Upper lobe of left lung (tissue), 6 donors: ENCODE measurements at places on chromosomes 7 and 10. TPM values are rescaled to one million over a fixed set of nuclear protein-coding genes. Genes with fewer than 3 reads are reported as not detected.

Gene FGL2
- total RNA-seq, result 17.2 TPM

GRCh38 chr10:26743091-26743490 is 45.6 kb downstream of the PDSS1 start:
- DNase-seq, result no peak
- no peak overlapping the region for H3K27ac ChIP-seq
- H3K27me3 ChIP-seq, result no peaks in the 10 kb centered on the region

DNA sequence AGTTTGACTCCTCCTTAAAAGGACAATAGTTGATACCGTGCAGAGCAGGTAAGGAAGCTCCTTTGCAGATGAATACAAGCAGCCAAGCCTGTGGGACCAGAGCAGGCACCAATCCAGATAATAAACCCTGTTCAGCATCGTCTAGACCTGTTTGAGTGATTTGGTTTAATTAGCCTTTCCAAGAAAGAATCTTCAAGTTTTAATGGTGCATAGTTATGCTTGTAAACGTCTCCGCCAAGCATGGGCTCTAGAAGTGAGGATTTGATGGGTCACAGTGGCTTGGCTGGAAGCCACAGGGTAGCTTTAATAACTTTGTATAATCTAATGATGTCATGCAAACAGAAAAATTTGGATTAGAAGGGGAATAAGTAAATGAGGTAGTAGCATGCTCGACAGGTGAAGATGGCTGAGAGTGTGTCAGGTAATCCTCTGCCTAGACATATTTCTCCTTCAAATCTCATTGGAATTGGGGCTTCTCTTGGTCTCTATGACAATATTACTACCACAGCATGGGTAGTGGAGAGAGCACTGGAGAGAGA is 188.4 kb downstream of the DYNC1I1 start:
- H3K27me3 ChIP-seq, result no peaks in the 10 kb centered on the region
- no peak overlapping the region for H3K27ac ChIP-seq
- H3K36me3 ChIP-seq, result no peaks in the 10 kb centered on the region
- H3K4me3 ChIP-seq, result no peak overlapping the region

Gene FAM25C
- total RNA-seq, result not detected

Gene ANKRD7
- not detected for total RNA-seq

DNA sequence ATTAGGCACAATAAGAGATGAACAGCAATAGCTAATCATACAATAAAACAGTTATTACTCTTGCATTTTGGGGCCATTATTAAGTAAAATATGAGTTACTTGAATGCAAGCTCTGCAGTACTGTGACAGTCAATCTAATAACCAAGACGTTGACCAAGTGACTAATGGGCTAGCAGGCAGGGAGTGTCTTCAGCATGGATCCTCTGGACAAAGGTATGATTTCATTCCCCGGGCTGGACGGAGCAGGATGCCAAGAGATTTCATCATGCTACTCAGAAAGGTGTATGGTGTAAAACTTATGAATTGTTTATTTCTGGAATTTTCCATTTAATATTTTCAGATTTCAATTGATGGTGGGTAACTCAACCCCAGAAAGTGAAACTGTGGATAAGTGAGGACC is 80.9 kb downstream of the SHH start:
- DNase-seq, result no peak
- H3K36me3 ChIP-seq, result no peaks in the 10 kb centered on the region
- no peaks in the 10 kb centered on the region for H3K27me3 ChIP-seq
- peaks cover 17% of the 10 kb centered on the region for H3K4me1 ChIP-seq

DNA sequence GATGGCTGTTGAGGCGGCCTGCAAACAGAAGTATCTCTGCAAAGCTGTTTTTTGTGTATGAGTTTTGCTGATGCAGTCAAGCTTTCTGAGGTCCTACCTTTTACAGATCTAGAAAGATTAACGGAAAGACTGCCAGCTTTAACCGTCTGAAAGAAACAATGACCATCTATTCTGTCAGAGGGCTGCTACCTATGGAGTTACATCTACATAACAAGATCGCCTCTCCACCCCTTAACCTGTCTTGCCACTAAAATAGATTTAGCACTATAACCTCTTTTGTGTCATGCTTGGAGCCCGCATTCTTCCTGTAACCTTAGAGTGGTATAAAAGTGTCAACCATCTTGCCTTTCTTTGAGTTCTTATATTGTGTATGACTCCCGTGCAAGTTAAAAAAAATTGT is 291.2 kb downstream of the POM121L12 start:
- no peaks in the 10 kb centered on the region for H3K27me3 ChIP-seq
- no peaks in the 10 kb centered on the region for H3K4me1 ChIP-seq
- no peak overlapping the region for H3K4me3 ChIP-seq
- no peaks in the 10 kb centered on the region for H3K36me3 ChIP-seq
- no peak for DNase-seq

- H3K4me3 ChIP-seq, result peak overlapping the region; percentile 87
- H3K27me3 ChIP-seq, result no peaks in the 10 kb centered on the region
- no peaks in the 10 kb centered on the region for H3K36me3 ChIP-seq
- H3K27ac ChIP-seq, result no peak overlapping the region
- peaks cover 22% of the 10 kb centered on the region for H3K4me1 ChIP-seq
These were observed 319 bp upstream of the STX1A start for GRCh38 chr7:73719806-73720169.

- no peaks in the 10 kb centered on the region for H3K4me1 ChIP-seq
- H3K27me3 ChIP-seq, result no peaks in the 10 kb centered on the region
- H3K27ac ChIP-seq, result no peak overlapping the region
- DNase-seq, result no peak
These were observed 27.9 kb downstream of the ADCYAP1R1 start for GRCh38 chr7:31079824-31080511.

Gene NUTM2B
- 6.3 TPM for total RNA-seq

GRCh38 chr7:38855867-38856266 is 53.1 kb downstream of the VPS41 start:
- H3K27me3 ChIP-seq, result no peaks in the 10 kb centered on the region
- H3K4me3 ChIP-seq, result no peak overlapping the region
- no peaks in the 10 kb centered on the region for H3K36me3 ChIP-seq
- DNase-seq, result no peak
- no peak overlapping the region for H3K27ac ChIP-seq

- H3K27me3 ChIP-seq, result no peaks in the 10 kb centered on the region
- no peak overlapping the region for H3K27ac ChIP-seq
- no peak for DNase-seq
- H3K4me3 ChIP-seq, result no peak overlapping the region
- no peaks in the 10 kb centered on the region for H3K36me3 ChIP-seq
- no peaks in the 10 kb centered on the region for H3K4me1 ChIP-seq
These were observed 64.3 kb upstream of the RET start for GRCh38 chr10:43012578-43012977.

GRCh38 chr10:97454330-97455036 is 8.5 kb downstream of the ZDHHC16 start:
- peak; percentile 60 for DNase-seq
- no peaks in the 10 kb centered on the region for H3K27me3 ChIP-seq
- H3K4me1 ChIP-seq, result peaks cover 13% of the 10 kb centered on the region
- H3K27ac ChIP-seq, result no peak overlapping the region
- no peak overlapping the region for H3K4me3 ChIP-seq

Gene OPALIN
- not detected for total RNA-seq

Gene CDHR3
- 26.9 TPM for total RNA-seq

DNA sequence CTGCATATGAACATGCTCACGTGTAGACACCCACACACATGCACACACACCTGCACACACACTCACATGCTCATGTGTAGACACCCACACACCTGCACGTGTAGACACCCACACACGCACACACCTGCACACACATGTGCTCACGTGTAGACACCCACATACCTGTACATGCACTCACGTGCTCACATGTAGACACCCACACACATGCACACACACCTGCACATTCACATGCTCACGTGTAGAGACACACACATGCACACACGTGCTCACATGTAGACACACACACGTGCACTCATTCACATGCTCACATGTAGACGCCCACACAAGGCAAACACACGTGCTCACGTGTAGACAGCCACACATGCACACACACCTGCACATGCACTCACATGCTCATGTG is 275.8 kb downstream of the PTPRN2 start:
- H3K4me3 ChIP-seq, result no peak overlapping the region
- no peak for DNase-seq
- no peaks in the 10 kb centered on the region for H3K4me1 ChIP-seq
- no peaks in the 10 kb centered on the region for H3K27me3 ChIP-seq

- H3K36me3 ChIP-seq, result no peaks in the 10 kb centered on the region
- H3K27ac ChIP-seq, result no peak overlapping the region
- H3K4me1 ChIP-seq, result no peaks in the 10 kb centered on the region
- H3K4me3 ChIP-seq, result no peak overlapping the region
These were observed 56.7 kb upstream of the LRRC18 start for GRCh38 chr10:48996329-48996728.

GRCh38 chr7:133795068-133795665 is 332.0 kb upstream of the LRGUK start:
- no peak overlapping the region for H3K27ac ChIP-seq
- H3K27me3 ChIP-seq, result no peaks in the 10 kb centered on the region
- H3K36me3 ChIP-seq, result no peaks in the 10 kb centered on the region
- H3K4me1 ChIP-seq, result no peaks in the 10 kb centered on the region
- DNase-seq, result no peak
- no peak overlapping the region for H3K4me3 ChIP-seq

- H3K4me3 ChIP-seq, result no peak overlapping the region
- DNase-seq, result no peak
- H3K27me3 ChIP-seq, result no peaks in the 10 kb centered on the region
- H3K36me3 ChIP-seq, result no peaks in the 10 kb centered on the region
- H3K4me1 ChIP-seq, result peaks cover 4% of the 10 kb centered on the region
These were observed 72.8 kb downstream of the GNA12 start for GRCh38 chr7:2771274-2771731.

DNA sequence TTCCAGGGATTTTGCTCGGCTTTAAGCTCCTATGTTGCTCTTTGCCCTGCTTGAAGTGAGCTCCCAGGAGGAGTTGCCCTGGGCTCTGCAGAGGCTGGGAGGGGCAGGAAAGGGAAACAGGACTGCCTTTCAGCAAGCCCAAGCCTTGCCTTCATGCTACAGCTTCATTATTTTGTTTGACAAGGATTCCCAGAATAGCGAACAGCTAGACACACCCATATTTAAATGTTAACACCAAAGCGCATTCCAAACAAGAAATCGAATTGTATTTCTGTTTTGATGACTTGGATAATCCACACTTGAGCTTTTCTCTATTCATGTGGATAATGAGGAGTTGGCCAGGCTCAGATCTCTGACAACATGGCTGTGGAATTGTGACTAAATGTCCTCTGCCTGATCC is 6.3 kb downstream of the KIAA1217 start:
- H3K4me3 ChIP-seq, result no peak overlapping the region
- H3K27me3 ChIP-seq, result no peaks in the 10 kb centered on the region
- no peaks in the 10 kb centered on the region for H3K36me3 ChIP-seq
- peaks cover 8% of the 10 kb centered on the region for H3K4me1 ChIP-seq
- no peak for DNase-seq

Gene RADIL
- total RNA-seq, result 10.5 TPM

DNA sequence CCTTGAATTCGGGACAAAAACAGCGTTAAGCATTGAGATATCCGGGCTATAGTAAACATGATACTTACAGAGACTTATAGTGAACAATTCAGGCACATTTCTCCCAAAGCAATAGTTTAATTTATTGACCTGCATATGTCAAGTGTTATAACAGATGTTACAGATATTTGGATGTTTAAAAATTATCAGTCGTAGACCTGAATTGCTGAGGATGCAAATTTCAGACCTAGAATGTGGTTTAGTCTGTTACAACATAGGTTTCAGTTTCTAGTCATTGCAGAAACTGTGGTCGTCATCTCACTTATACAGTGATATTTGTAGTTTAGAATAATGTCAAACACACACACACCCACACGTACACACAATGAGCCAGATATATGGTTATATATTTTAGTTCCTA is 85.2 kb downstream of the VTI1A start:
- H3K4me3 ChIP-seq, result no peak overlapping the region
- no peak overlapping the region for H3K27ac ChIP-seq
- no peaks in the 10 kb centered on the region for H3K27me3 ChIP-seq
- peaks cover 15% of the 10 kb centered on the region for H3K4me1 ChIP-seq
- DNase-seq, result no peak

Gene PTPRZ1
- total RNA-seq, result 0.57 TPM

GRCh38 chr7:69435711-69436110 is 162.6 kb upstream of the AUTS2 start:
- no peaks in the 10 kb centered on the region for H3K27me3 ChIP-seq
- H3K27ac ChIP-seq, result no peak overlapping the region
- H3K4me1 ChIP-seq, result peaks cover 5% of the 10 kb centered on the region
- H3K36me3 ChIP-seq, result no peaks in the 10 kb centered on the region
- no peak for DNase-seq
- H3K4me3 ChIP-seq, result no peak overlapping the region

DNA sequence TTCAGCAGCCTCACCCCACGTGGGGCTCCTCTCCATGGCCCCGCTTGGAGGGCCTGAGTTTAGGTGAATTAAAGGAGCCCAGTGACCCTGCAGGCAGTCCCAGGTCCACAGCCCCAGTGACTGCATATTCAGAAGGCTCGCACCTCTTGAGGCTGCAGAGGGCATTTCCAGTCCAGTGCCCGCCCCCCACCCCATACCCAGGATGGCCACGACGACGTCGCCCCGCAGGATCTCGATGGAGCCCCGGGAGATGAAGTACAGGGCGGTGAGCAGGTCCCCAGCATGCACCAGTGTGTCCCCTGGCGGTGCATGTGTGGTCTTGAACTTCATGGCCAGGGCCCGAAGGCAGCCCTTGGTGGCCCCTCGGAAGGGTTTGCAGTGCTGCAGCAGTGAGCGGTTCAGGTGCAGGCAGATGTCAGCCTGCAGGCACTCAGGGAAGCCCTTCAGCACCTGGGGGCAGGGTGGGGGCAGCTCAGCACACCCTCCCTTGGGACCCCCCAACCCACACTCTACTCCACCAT is 28.1 kb downstream of the KCNH2 start:
- H3K27me3 ChIP-seq, result peaks cover 12% of the 10 kb centered on the region
- DNase-seq, result peak; percentile 64
- H3K4me3 ChIP-seq, result no peak overlapping the region
- H3K36me3 ChIP-seq, result no peaks in the 10 kb centered on the region

- H3K27ac ChIP-seq, result peak overlapping the region; percentile 88
- peaks cover 42% of the 10 kb centered on the region for H3K4me1 ChIP-seq
- no peak overlapping the region for H3K4me3 ChIP-seq
- H3K36me3 ChIP-seq, result peaks cover 55% of the 10 kb centered on the region
These were observed 23.3 kb downstream of the CYP17A1 start for GRCh38 chr10:102813734-102814452.

Gene LAMB1
- total RNA-seq, result 107 TPM

Gene AKR1E2
- 3.3 TPM for total RNA-seq
